ENCODE measurements at places on chromosomes 12 and 14. TPM values are rescaled to one million over a fixed set of nuclear protein-coding genes. Genes with fewer than 3 reads are reported as not detected.

BDKRB2 gene
- total RNA-seq = not detected

SSTR1 gene
- not detected for total RNA-seq

- DNase-seq = no peak
These were observed 97.8 kb downstream of the LLPH start for GRCh38 chr12:66032739-66033138.

- DNase-seq = no peak
These were observed 172.0 kb upstream of the FRMD6 start for GRCh38 chr14:51479584-51480325.

DNA sequence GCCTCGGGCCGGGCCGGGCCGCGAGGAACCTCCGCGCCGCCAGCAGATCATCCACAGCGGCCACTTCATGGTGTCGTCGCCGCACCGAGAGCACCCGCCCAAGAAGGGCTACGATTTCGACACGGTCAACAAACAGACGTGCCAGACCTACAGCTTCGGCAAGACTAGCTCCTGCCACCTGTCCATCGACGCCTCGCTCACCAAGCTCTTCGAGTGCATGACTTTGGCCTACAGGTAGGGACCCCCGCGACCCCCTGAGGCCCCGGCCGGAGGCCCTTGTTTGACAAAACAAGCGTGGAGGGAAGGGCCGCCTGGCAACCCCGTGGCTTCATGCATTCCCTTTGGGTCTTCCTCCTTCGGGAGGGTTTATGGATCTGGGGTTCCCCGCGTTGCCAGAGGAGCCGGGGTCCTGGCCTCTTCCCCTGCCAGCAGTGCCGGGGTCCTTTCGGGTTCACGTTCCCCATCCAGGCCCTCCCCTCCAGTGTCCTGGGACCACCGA is 526 bp downstream of the MLXIP start:
- DNase-seq = no peak
